GM20000 (cell line): ENCODE measurements at places on chromosomes 16 and 17.

- DNase-seq, result no peak
Measured at GRCh38 chr16:60929-61878, 7.6 kb downstream of the SNRNP25 start.

DNA sequence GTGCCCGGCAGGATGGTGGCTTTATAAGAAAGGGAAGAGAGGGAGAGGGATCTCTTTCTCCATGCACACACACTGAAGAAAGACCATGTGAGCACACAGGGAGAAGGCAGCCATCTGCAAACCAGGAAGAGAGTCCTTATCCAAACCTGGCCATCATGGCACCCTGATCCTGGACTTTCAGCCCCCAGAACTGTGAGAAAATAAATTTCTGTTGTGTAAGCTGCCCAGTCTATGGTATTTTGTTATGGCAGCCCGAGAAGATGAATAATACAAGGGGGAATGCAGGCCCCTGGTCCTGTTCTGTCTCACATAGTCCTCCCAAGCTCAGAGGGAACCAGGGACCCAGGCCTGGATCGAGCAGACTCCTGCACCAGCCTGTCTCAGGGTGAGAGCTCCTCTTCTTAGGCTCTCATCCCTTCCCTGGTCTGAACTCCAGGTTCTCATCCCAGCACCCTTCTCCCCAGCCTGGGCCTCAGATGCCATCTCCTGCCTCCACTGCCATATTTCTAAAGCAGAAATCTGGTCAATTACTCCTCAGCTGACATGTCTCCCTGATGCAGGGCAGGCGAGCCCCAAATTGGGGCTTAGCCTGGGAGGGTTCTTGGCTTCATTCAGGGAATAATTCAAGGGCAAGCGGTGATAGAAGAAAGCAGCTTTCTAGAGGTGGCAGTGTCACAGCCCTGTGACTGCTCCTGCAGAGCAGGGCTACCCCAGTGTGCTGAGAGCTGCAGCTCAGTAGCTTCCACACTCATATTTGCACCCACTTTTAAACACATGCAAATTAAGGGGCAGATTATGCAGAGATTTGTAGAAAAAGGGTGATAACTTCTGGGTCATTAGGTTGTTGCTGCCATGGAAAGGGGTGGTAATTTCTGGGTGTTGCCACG is 28.8 kb downstream of the IGFBP4 start:
- DNase-seq, result no peak

- DNase-seq, result no peak
Measured at GRCh38 chr17:65436871-65437270, 124.6 kb downstream of the AXIN2 start.

DNA sequence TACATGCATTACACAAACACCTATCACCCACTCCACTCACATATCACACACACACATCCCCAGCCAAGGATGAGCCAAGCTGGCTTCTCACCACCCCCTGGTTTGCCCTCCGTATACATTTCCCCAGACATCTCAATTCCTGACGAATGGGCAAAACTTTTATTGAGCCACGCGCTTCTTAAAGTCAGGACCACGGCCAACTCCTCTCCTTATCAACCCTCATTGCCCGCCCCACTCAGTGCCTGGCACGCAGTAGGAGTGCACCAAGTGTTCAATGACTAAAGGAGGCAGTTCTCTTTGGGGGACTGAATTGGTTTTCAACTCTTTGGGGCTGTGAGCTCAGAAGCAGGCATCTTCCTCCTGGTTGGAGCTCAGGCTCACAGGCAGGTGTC is 22.5 kb upstream of the C16orf78 start:
- DNase-seq, result no peak

GRCh38 chr17:63029541-63029940 is 63.5 kb downstream of the TANC2 start:
- DNase-seq, result no peak

GRCh38 chr17:73387746-73388577 is 76.2 kb upstream of the CDC42EP4 start:
- no peak for DNase-seq

GRCh38 chr16:78591682-78592103 is 492.2 kb downstream of the WWOX start:
- no peak for DNase-seq

- DNase-seq, result no peak
Measured at GRCh38 chr16:86580791-86581170, 2.4 kb downstream of the FOXL1 start.
